ENCODE measurements at places on chromosomes 4 and X.

DNA sequence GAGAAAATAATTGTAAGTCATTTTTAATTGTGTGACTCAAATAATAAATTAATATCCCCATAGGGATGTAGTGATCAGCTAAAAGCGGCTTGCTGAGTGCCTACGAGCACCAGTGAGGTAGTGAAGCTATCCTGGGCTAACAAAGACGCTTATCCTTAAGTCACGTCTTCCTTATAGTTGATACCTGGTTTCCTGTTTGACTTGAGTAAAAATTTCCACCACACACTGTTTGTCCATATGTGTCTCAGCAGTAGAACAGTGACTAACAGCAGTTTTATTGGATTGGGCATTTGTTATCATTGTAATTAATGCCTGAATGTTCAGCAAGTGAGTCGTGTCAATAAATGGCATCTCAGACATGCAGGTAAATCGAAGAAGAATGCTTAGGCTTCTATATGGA lies 241.1 kb downstream of the GRXCR1 start:
- DNase-seq = no peak

- no peak for DNase-seq
Observed at GRCh38 chr4:11722223-11722622, 293.5 kb upstream of the HS3ST1 start.

- no peak for DNase-seq
Observed at GRCh38 chr4:70877556-70877955, 24.6 kb upstream of the MOB1B start.

DNA sequence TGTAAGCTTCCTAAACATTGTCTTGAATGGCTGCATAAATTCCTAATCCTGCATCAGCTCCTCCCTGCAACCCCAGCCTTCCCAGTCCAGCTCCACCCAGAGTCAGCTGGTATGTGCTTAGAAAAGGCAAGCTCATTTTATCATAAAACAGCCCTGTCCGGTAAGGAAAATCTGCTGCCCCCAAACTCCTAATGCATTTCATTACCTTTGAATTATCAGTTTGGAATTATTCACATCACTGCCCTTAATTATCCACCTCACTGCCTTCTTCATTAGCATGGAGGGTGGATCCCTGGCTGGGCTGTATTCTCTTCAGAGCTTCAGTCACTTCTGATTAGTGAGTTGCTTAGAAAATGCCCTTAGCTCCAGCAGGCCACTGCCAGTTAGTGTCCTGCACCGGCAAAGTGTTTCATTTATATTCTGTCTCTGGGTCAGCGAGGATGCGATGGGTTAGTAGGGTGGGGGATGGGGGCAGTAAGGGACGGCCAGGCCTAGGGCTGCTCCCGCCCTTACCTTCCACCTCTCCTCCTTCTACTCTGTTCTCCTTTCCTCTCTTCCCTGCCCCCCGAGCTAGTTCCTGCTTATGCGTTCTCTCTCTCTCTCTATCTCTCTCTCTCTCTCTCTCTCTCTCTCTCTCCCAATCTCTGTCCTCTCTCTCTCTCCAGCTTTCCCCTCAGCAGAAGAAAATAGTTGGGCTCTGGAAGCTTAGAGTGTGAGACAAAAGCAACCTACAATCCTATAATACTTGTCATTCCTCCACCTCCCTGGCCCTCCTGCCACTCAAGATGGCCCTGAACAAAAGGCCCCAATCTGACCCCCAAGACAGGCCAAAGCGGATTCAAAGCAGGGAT lies 174.8 kb upstream of the KLF3 start:
- DNase-seq = no peak

DNA sequence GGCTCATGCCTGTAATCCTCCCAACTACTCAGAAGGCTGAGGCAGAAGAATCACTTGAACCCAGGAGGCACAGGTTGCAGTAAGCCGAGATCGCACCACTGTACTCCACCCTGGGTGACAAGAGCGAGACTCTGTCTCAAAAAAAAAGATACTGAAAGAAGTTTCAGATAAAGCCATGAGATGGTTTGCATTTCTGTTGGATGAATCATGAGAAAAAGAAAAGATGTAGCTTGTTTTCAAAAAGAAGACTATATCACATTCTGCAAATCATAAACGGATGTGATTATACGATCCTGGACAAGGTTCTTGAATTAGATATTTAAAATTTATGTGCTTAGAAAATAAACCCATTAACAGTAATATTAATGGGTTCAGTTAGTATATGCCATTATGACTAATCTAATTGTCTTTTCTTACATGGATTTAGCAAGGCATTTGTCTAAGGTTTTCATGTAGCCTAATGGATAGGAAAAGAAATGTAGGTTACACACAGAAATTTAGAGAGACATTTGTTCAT lies 345.9 kb downstream of the SLC7A11 start:
- peak; percentile 45 for DNase-seq

GRCh38 chr4:76850010-76850441 lies 47.9 kb downstream of the SOWAHB start:
- peak; percentile 73 for DNase-seq

DNA sequence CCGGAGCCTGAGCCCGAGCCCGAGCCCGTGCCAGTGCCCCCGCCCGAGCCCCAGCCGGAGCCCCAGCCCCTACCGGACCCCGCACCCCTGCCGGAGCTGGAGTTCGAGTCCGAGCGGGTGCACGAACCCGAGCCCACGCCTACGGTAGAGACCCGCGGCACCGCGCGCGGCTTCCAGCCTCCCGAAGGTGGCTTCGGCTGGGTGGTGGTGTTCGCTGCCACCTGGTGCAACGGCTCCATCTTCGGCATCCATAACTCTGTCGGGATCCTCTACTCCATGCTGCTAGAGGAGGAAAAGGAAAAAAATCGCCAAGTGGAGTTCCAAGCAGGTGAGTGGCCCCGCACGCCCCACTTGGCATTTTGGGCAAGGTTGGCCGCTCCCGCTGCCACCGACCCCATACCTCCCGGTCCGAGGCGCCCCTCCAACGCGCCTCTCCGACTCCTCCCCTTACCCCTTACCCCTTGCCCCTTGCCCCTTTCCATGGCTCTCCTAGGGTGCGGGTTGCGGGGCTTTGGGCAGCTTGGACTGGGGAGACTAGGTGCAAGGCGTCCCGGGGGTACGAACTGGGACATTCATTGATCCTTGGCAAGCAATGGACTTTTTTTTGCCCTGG lies 553 bp downstream of the SLC16A2 start:
- DNase-seq = no peak

DNA sequence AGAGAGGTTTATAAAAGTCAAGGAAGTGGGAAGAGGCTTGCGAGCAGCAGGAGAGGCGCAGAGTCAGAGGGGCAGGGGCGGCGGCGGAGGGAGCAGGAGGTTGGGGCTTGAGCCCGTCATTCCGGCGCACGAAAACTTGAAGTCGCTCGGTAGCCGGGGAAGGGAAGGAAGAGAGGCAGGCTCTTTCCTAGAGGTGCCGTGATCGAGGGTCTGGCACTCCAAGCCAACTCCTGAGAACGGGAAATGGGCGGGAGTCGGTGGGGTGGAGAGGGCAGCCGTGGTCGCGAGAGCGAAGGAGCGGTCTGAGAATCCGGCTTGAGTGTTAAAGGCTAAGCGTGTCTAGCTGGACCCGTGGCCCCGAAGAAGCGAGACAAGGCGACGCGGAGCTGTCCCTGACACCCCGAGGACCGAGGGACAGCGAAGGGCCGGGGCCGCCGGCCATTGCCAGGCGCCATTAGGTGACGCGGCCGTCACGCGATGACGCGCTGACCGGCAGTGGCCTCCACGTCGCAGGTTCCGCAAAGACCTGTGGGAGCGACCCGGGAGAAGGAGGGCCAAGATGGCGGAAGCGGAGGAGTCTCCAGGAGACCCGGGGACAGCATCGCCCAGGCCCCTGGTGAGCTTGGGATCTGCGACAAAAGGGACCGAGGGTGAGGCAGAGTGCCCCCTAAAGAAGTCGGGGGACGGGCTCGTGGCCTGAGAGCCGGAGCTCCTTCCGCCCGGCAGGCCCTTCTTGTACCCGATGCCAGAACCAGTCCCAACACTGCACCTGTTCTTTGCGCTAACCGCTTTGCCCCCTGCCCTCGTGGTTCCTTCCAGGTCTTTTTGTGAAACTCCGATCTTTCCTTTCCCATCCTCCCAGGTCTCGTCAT lies at the start of gene YIPF6:
YIPF6 (plus strand) TSS at position 544 of the 872 bp plus-strand sequence; CDS start at position 560, 16 bp downstream.
- no peak for DNase-seq

DNA sequence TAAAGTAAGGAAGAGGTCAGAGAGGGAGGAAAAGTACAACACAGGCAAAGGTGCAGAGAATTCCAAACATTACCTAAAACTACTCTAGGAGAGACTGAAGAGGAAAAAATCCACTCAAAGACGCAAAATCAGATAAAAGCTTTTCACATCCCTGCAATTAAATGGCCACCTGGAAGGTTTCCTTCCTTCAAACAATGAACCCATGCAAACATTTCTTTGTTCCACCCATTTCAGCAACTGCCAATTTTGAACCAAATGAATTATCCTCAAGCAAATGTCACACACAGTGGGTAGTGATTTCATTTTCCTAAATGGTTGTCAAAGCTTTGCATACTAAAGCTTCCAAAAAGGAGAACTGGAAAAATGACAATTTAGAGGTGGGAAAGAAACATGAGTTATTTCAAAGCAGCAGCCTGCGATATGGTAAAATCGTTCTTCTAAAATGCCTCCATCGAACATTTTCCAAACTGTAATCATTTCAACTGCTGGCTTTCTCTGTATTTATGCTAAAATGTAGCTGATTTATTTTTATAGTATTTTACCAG lies 45.0 kb downstream of the APBB2 start:
- no peak for DNase-seq

- DNase-seq = peak; percentile 76
Observed at GRCh38 chr4:158051401-158052235, 121.2 kb downstream of the GASK1B start.

GRCh38 chr4:140078366-140078765 lies 75.6 kb downstream of the MAML3 start:
- no peak for DNase-seq

GRCh38 chr4:13543839-13544605 lies at the start of gene NKX3-2:
Gene NKX3-2 (minus strand): TSS chr4:13544508. CDS start chr4:13544414, 94 bp downstream.
- no peak for DNase-seq

GRCh38 chrX:74291577-74291963 lies 12.4 kb upstream of the ZCCHC13 start:
- DNase-seq = no peak

DNA sequence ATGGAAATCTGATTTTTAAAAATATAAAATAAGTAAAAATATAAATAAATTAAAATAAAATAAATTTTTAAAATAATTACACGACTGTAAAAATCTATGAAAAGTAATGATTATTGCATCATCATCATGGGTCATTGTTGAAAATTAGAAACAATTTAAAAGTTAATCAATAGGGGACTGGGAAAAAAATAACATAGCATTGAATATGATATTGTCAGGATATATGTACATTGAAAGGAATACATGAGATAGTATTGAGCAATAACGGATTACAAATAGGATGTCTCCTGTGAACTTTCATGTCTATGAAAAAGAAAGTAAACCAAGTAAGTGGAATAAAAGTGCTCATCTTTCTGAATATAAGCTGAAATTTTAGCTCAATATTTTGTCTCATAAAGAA lies 566.8 kb upstream of the HTR2C start:
- no peak for DNase-seq

- DNase-seq = no peak
Observed at GRCh38 chr4:140469791-140470733, 28.0 kb downstream of the MGAT4D start.

GRCh38 chr4:95563638-95564337 lies 15.0 kb upstream of the UNC5C start:
- no peak for DNase-seq

DNA sequence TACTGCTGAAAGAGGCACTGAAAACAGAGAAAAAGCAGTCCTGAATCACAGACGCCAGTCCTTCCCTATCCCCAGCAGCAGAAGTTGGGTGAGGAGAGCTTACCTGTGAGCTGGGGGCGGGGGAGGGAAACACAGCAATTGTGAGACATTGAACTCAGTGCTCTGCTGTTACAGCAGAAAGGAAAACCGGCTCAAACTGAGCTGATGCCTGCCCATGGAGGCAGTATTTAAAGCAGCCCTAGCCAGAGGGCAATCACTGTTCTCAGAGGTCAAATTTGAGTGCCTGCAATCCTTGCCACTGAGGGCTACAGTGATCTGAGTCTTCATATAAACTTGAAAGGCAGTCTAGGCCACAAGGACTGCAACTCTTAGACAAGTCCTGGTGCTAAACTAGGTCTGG lies 220.7 kb downstream of the GRXCR1 start:
- DNase-seq = no peak

DNA sequence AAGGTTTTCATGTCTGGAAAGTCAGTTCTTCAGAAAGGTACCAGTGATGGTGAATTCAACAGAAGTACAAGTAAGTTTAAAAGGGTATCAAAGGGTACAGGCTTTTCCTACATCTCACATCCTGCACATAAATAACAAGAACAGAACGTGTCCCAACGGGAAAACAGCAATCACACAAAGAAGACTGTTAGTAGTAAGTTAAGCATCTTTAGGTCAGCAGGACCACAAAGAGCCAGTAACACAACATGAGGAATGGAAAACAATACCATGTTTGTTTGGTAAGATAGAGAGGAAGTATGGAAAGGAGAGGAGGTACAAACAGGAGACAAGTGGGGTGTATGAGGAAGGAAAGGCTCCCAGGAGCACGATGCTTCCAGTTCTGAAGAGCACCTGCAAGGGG lies 43.2 kb downstream of the SAT1 start:
- DNase-seq = no peak

- DNase-seq = no peak
Observed at GRCh38 chr4:101660607-101661006, 129.9 kb upstream of the BANK1 start.

DNA sequence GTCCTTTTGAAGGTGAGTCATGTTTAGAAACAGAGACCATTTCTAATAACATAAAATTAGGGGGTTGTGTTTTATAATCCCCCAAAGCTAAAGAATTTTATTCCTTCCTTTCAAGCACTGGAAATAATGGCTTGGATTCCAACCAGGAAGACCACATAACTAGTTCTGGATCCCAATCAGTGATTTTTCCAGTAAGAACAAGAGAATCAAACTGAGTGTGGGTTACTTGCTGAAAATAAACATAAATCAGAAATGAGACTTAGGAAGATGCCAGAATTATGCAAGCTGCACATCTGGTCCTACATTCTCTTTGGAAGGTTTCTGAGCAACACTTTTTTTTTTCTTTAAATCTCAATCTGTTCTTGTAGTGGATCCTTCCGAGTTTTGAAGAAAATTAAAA lies 76.3 kb downstream of the SOWAHB start:
- no peak for DNase-seq

DNA sequence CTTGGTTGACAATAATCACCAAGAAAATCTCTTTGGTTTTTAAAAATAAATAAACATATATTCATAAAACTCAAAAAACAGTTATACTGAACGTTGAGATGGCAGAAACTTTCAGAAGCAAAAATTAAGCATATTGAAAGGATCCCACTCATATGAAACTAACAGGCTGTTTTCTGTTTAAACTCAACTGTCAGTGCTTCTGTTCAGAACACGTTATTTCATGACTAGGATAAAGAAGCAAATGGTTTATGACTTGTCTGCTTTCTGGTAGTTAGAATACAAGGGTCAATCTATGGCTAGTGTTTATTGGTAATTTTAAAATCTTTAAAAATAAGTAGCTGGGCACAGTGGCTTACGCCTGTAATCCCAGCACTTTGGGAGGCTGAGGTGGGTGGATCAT lies 4.1 kb downstream of the GPR82 start:
- no peak for DNase-seq

DNA sequence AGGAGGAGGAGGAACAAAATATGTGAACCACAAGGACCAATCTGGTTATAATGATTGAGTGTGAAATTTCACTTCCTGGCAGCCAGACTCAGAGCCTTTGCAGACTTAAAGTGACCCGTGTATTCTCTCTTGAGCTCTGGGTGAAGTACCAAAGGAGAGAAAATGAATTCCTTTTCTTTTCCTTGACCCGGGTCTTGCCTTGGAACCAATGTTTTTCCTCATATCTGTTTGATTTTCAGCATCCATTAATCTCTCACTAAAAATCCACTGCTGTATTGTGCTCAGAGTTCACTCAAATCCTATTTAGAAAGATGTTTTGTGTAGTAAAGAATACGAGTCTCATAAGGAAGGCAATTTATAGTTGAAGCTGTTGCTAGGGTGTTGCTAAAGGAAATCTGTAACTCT lies 78.3 kb upstream of the C1QTNF7 start:
- DNase-seq = no peak
